ENCODE measurements at places on chromosomes 11 and 22.

DNA sequence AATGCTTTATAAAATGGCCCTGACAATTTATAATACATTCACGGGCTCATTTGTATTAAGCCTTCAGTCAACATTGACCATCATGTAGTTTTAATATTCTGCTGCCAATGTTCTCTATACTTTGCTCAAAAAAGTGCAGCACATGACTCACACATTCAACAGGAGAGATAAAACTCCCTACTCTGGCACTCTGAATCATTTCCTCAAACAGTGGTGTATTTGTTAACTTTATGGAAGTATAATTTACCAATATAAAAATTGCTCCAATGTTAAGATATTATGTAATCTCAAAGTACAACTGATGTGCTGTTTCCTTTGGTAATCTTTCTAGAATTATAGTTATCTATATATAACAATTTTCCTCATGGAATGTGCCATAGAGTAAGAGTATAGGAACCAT, 39.9 kb downstream of the MAML2 start:
- peak; percentile 48 for DNase-seq

DNA sequence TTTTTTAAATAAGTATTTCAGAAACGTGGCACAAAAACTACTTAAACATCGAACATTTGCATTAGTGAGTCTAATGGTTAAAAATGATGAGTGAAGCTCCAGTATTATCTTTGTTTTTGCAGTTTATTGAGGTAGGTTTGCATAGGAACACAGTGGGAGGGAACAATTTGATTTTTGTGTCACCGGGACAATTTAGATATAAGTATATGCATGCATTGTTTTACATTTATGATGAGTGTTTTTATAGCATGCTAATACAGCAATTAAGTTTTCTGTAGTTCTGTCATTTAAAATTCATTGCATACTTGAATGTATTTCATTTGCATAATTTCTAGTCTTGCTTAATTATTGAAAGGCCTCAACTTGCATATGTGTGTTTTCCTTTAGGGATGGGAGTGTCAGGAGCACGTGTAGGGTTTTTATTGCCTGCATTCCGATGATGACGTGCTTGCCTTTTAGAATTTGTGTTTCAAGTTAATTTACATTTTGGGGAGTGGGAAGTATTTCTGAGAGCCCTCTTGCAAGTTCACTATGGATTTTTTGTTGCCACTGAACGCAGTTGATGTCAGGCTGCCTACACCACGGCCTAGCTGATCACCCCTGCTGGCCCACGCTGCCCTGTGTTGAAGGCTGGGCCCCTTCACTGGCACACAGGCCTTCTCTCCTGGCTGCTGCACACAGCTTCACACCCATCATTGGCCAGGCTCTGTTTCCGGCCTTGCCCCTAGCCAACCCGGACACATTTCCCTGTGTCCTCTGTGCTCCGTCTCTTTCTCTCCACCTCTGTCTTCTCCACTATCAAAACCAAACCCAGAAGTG, 120.9 kb downstream of the TBC1D22A start:
- DNase-seq: no peak

- DNase-seq: peak; percentile 89
Measured at GRCh38 chr11:43920598-43921419, 21.6 kb upstream of the C11orf96 start.

DNA sequence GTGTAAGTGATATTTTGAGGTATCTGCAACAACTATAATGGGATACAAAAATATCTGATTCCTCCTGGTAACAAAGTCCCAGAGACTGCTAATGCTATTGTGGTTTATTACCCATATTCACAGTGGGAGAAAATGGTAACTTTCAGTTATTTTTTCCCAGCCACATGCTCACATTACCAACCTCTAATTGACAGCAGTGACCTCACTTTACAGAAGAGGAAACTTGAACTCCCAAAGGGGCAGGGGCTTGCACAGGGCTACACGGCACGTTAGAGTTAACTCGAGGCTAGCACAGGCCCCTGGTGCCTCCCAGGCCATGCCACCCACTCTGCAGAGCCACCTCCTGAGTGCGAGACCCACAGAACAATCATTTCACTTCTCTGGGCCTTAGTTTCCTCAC, 132.4 kb downstream of the TENM4 start:
- no peak for DNase-seq

DNA sequence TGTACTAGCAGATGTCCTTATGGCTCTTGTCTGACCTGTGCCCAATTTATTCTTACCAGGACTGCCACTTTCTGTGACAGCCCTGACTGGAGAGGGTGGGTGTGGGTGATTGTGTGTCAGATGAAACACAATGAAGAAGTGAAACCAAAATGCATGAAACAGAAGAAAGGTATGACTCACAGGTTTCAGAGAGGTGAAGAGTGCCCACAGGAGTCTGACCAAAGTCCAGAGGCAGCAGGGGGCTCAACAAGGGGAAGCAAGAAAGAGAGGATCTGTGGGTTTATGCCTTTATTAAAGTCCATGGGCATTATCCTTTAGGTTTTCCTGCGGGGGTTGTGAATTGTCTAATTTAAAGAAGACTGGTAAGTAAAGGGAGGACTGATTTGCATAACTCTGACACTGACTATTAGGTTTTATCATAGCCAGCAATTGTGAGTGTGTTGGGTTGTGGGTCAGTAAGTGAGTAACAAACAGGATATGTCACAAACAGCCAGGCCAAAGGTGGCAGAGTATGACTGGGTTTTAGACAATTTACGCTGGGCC, 3.9 kb upstream of the OR4C6 start:
- DNase-seq: no peak

DNA sequence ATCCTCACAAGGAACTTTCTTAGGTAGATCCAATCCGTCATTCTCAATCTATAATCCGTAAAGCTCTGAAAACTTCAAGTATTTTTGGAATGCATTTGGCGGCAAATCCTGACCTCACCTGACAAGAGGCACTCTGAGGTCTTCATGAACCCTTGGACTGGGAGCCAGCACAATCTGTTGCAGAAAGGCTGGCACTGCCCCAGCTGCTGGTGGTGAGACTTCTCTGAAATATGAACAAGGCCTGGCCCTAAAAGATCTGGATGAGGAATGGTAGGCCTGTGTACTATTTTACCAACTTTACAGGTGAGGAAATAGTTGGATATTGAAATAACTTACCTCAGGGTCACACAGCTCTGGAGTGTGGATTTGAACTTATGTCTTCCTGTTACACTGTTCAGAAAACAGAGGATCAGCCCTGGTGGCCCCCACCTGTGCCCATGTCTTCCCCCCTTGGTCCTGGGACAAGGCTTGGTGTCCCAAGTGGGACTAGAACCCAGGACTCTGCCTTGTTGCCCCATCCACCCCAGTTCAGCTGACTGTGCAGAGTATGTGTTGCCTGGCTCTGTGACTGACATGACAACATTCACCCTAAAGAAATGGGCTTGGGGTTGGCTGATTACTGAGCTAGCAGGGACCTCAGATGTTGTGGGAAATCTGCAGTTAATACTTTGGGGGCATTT, 471.4 kb downstream of the MN1 start:
- no peak for DNase-seq

DNA sequence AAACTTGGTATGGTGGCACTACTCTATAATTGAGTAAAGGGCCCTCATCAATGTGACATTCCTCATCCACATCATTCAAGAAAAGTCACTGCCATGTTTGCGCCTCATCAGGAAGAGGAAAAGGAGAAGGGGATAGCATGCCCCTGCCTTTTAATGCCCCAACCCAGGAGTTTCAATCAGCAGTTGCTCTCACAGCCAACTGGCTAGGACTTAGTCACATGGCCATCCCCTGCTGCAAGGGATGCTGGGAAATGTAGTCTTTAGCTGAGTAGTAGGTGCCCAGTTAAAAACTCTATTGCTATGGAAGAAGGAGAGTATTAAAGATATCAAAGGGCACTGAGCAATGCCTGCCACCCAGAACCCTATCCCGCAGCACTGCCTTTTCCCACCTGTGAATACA, 10.9 kb upstream of the CCND1 start:
- no peak for DNase-seq

GRCh38 chr11:118939953-118940598, 14.3 kb upstream of the BCL9L start:
- DNase-seq: peak; percentile 53
